Omental fat pad (tissue), 4 donors: ENCODE measurements at places on chromosomes 5 and 9. TPM values are rescaled to one million over a fixed set of nuclear protein-coding genes. Genes with fewer than 3 reads are reported as not detected.
A peak's percentile ranks its signal among the peaks of the same experiment; 100 is the strongest.

- no peak for DNase-seq
These were observed 22.1 kb downstream of the ANKRD33B start for GRCh38 chr5:10586008-10586407.

DNA sequence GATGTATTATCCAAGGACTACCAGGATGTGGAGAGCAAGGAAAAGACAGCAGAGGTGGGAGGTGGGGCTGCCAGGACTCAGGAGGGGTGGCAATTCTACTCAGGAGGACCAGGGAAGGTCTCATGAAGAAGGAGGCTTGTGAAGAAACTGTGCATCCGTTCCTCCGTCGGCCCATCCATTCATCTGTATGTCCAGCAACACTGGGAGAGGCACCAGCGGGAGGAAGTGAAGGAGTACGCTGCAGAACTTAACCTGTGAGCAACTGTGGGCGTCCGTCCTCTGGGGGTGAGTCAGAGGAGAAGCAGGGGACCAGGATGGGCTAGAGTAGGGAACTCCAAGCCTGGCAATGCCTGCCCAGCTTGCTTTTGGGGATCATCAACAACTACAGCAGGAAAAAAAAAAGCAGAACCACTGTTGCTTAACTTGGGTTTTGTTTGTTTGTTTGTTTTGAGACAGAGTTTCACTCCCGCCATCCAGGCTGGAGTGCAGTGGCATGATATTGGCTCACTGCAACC is 47.3 kb upstream of the NEURL1B start:
- no peak for DNase-seq

KCNIP1 gene
- total RNA-seq = not detected

CCDC152 gene
- 0.48 TPM for total RNA-seq

ELAVL2 gene
- not detected for total RNA-seq

GRCh38 chr5:1912951-1913565 is 30.3 kb upstream of the IRX4 start:
- DNase-seq = no peak

GRCh38 chr5:128736553-128736952 is 198.5 kb upstream of the FBN2 start:
- DNase-seq = no peak

GRCh38 chr5:34895641-34896419 is 19.5 kb downstream of the RAD1 start:
- DNase-seq = no peak

DNA sequence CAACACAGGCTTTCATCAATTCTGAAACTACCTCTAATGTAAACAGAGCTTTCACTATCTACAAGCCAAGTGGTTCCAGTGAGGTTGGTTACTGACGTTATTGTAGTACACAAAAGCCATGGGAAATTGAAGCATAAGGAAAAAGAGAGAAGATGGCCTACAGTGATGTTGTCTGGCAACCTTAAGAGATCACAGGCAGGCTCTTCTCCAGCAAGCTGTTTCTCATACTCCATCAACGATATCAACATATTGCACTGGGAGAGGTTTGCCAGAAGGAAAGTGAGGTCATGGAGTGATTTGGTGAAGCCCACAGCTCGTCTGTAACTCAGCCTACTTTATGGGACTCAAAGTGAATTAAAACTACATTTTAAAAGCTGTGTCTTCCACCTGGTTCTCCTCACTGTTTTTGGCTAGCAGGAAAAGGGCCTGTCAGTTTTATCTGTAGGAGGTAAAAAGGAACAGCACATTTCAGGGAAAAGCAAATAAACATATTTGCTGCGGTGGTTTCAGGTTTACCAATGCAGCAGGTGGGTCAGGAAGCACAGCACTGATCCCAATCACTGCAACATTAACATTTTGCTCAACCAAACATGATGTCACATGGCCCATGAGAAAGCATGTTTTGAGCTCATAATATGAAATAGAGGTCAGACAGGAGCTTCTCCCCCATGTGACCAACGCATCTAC is 72.9 kb downstream of the ARSB start:
- DNase-seq = no peak

CKMT2 gene
- total RNA-seq = 5.2 TPM

GRCh38 chr9:93265301-93265971 is 81.5 kb downstream of the WNK2 start:
- DNase-seq = no peak

ZBTB6 gene
- 7.8 TPM for total RNA-seq

SOX30 gene
- total RNA-seq = not detected

OLFM1 gene
- 12.1 TPM for total RNA-seq

DNA sequence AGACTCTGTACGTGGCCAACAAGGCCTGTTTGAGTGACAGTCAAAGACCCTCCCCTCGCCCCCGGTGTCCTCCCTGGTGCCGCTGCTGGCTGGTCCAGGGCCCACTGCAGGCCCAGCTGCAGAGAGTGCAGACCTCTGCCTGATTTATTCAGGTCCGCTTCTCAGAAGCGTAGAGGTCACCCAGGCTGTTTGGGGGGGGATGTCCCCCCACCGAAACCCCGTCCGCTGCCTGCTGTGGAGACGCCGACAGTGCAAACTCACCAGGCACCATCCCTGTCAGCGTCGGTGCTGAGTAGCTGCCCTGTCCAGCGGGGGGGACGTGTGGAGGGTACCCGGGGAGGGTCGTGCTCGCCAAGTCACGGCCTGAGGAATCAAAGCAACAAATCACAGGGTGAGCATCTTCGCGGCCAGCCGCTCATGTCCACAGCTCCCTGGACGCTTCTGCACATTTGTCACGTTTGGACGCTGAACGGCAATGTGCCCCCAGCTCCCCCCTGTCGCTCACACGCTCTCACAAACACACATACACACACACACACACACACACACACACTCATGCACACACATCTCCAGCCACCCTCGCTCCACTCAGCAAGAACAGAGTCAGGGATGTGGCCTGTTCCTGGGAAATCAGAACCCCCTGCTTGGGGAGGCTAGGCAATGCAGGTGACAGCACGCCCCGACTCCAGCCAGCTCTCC is 152.2 kb downstream of the PAX5 start:
- DNase-seq = no peak

- no peak for DNase-seq
These were observed 48.4 kb upstream of the FUBP3 start for GRCh38 chr9:130530938-130531337.

NMUR2 gene
- total RNA-seq = not detected

SLC36A2 gene
- 0.47 TPM for total RNA-seq

- no peak for DNase-seq
These were observed 213.5 kb downstream of the MEF2C start for GRCh38 chr5:88669371-88670050.

DNA sequence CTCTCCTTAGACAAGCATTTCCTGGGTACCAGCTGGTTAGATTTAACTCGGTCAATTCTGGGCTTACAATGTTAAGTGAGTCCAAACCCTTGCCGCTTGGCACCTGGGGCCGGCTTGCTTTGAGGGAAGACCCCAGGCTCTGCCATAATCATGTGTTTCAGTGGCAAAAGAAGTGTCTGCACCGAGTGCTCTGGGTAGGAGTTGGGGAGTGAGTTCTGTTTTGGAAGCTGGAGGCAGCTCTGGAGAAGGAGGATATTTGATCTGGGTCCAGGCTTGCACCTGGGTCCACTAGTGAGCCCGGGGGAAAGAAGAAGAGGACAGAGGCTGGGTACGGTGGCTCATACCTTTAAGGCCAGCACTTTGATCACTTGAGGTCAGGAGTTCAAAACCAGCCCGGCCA is 8.4 kb upstream of the OLFM1 start:
- no peak for DNase-seq

DNA sequence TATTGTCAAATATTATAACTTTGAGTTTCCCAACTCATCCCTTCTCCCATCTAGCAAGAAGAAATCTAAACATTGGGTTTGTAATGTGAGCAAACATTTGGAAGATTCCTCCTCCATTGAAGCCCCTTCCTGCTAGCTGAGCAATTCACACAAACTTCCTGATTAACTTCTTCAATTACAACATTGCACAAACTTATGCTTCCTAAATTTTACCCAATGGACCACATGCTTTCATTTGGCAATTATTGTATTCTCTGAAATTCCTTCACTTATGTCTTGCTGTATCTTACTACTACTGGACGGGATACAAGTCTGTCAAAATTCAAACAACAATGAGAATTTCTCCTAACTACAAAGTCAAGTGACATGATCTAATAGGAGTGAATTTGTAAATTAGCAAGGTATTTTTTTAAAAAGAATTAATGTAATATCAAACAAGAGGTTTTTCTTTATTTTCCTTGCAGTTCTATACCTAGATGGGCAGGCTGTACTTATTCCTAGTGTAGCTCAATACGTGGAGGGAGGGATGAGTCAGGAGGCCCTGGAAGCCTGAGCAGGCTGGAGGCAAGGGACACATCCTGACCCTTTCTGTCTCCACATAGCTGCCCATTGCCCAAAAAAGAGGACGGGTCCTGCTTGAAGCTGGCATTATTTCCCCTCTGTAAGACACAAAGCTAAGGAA is 11.8 kb upstream of the IFNW1 start:
- no peak for DNase-seq

- DNase-seq = no peak
These were observed 15.3 kb downstream of the STOM start for GRCh38 chr9:121354762-121355161.

BTNL9 gene
- total RNA-seq = 42.0 TPM

DNA sequence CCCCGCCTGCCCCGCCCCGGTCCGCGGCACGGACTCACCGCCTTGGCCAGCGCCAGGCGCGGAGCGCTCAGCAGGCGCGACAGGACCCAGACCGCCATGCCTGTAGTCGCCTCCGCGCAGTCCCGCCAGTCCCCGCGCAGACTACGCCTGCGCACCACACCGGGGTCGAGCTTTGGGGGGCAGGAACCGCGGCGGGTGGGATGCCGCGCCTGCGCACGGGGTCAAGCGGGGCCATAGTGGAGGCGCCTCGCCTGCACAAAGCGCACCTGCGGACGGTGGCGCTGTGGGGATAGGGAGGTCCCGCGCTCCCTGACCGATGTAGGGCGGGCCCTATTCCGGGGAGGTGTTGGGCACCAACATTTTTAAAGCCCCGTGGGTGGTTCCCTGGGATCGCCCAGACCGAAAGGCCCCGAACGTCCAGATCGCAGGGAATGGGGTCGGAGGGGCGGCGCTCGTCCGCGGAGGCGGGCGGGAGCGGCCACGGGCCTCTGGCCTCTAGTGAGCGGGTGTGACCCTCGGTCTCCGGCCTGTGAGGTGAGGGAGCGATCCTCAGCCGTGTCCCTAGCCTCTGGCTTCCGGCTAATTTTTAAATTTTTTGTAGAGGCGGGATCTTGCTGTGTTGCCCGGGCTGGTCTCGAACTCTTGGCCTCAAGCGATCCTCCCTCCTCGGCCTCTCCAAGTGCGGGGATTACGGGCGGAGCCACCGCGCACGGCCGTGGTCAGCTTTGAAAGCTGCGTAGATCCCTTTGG is 70.8 kb upstream of the LPCAT1 start:
- peak; percentile 37 for DNase-seq

GRCh38 chr5:140664030-140664358 is 710 bp upstream of the WDR55 start:
- DNase-seq = no peak

FOXD4 gene
- 0.48 TPM for total RNA-seq

DNA sequence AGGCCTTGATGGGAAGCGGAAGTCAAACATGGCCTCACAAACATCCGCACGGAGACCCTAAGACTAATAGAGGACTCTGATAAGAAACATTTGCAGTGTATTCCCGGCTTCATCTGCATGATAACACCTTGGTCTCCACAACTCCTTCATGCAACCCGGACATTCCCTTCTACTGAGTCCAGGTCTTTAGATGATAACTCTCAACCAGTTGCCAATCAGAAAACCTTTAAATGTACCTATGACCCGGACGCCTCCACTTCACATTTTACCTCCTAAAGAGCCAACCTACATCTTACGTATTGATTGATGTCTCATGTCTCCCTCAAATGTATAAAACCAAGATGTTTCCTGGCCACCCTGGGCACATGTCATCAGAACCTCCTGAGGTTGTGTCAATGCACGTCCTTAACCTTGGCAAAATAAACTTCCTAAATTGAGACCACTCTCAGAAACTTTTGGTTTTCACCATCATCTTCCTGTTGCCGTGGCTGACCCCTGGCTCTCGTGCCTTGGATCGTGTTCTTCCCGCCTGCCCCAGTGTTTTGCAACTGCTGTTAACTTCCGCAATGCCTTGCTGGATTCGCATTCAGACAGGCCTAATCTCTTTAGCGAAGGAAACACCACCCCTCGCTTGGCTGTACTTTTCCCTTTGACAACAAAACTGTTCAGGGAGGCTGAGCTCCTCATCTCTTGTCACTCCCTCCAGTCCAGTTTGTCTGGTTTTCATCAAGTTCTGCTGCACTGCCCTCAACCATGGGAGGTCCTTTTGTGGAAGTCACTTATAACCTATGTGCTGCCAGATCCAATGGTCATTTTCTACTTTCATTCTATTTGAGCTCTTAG is 1.1 kb upstream of the DAP start:
- DNase-seq = no peak

DNA sequence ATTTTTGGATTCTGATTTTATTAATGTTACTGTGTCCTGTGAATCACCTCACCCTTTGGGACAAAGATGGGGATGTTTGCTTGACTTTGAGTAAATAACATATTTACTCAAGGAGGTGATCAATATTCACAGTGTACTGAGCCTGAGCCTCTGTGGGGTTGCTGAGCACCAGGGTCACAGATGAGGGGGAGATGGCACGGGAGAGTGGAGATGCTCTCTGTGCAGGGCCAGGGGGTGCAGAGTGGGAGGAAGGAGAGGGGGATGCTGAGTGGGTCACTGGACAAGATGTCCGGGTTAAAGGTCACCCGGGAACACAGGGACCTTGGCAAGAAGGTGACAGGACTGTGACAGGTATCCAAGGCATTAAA is 4.0 kb downstream of the SQSTM1 start:
- no peak for DNase-seq

DNA sequence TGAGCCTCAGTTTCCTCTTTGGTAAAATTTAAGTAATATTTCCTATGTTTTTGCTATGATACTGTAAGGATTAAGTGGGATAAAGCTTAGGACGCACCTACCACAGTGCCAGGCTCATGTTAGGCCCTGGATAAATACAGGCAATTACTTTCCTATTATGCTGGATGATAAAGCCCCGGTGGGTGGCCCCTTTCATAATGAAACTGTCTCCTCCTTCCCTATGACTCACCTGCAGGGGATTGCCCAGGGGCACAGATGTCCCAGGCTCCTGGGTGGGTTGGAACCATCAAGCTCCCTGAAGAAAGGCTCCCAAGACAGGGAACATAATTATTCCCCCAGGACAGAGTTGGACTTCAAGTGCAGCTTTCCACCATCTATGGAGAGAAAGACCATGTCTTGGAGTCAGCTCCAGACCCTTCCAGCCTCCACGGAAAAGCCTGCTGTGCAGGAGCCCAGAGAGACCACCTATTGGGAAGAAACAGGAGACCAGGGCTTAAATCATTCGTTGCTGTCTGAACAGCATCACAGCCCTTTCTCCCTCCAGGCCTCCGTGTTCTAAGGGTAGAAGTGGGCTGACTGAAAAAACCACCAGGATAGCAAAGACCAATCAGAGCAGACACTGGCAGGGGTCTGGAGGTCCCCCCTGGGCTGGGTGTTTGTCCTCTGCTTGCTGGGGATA is 43.2 kb upstream of the FOXE1 start:
- no peak for DNase-seq

FRMPD1 gene
- 0.44 TPM for total RNA-seq

DNA sequence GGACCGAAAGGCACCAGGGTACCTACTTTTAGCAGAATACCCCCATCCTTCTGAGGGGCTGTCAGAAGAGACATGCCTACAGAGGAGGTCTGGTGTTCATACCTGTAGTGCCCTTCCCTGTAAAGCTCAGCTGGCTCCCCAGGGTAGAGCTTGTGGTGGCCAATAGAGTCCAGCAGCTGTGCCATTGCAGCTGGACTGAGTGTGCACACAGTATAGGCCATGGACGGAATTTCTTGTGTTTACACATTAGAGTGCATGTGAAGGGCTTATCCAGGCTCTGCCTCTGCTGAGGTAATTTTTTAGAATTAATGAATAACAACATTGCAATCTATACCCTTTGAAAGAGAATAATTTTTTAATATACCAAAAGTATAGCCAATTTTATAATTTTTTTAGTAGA is 191.0 kb downstream of the ZSWIM6 start:
- no peak for DNase-seq
